Activated CD4-positive, alpha-beta T cell treated with anti-CD3 and anti-CD28 coated beads, Interleukin-2, amount 50 U/mL, for 48 hours (primary cell): ENCODE measurements at places on chromosomes 13 and 19.

GRCh38 chr13:50460358-50460757 lies 383.1 kb downstream of the DLEU7 start:
- DNase-seq: no peak

DNA sequence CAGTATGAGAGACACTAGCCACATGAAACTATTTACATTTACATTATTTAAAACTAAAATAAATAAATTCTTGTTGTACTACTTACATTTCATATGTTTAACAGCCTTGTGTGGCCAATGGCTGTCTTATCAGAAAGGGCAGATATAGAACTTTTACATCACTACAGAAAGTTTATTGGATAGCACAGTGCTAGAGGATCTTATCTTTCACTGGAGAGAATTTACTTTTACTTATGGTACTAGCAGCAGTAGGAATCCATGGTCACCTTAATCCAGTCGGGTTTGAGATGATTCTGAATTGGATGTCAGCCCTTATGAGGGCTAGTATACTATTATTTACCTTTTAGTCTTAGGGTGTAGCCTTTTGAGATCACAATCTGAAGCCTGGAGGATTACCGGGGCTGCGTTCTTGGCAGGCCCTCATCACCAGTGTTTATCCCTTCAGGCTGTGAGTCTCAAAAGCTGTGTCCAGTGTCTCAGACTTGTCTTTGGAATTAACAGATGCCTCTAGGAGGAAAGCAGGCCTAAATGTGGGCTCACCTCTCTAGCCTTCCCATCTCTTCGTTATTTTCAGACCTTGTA lies 21.7 kb downstream of the IFT88 start:
- no peak for DNase-seq

- DNase-seq: peak; percentile 16
Measured at GRCh38 chr19:34838753-34839431, 65.9 kb upstream of the ZNF599 start.

DNA sequence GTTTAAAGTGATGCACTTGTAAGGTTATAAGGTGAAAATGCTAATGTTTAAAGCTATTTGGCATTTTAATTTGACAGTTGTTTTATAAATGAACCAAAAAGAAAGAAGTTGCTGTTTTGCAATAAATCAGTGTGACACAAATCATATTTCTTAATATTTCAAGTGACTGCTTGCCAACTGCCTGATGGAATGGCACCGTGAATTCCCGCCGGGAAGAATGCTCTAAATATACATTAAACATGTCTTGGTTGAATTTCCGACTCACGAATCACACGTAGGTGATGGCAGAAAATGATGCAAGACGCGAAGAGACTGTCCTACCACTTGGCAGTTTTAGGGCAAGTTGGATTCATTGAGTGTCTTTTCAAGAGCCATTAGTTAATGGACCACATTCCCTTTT lies 3.1 kb upstream of the GJB2 start:
- DNase-seq: no peak

DNA sequence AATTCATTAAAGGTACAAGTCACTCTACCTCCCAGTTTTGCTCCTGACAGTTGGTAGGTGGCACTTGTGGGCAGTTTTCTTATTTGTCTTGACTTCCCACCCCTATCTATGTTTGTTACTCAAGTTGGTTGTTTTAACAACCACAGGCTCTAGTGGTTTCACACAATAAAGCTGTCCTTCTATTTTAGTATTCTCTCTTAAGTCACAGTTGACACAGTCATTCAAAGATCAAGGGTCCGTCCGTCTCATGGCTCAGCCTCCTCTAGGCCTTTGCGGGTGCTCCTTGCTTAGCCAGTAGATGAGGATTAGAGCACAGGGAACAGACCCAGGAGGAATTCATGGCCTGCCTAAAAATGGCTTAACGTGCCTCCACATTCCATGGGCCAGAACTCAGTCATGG lies 573.7 kb downstream of the IRS2 start:
- no peak for DNase-seq
